ENCODE measurements at places on chromosomes 5 and 9. TPM values are rescaled to one million over a fixed set of nuclear protein-coding genes. Genes with fewer than 3 reads are reported as not detected.

DNA sequence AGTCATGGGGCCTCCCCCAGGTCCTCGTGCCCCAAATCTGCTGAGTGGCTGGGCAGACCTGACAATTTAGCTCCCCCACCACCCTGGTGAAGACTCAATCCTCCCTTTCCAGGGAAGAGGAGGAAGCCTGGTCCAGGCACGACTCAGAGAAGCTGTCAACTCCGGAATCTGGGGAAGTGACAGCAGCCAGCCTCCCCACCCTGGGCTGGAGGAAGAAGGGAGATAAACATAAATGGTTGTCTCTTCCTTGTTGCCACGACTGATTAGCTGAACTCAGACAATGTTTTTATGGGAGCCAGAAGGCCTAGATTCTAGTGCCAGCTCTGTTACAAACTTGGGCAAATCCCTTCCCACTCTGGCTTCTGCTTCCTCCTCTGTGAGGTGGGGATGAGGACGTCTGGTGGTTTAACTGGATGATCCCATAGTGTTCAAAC lies 15.4 kb downstream of the CCDC69 start:
- no peak for DNase-seq

Gene UNC5A
- total RNA-seq = not detected

DNA sequence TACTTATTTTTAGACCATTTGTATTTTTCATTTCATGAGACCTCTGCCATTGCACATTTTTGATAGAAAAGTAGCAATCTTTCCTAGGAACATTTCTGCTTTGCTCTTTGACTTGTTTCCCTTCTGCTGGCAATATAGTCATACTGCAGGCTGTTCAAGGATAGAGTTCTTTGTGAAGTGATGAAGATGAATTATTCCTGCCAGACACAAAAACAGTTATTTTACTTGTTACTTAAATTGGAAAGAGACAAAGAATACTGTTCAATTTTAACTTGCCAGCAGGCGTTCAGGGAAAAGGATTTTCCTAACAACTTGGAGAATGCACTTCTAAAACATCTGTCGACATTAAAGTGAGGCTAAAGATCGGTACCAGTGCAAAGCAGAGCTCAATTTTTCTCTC lies 251.7 kb upstream of the ACTBL2 start:
- no peak for DNase-seq

DNA sequence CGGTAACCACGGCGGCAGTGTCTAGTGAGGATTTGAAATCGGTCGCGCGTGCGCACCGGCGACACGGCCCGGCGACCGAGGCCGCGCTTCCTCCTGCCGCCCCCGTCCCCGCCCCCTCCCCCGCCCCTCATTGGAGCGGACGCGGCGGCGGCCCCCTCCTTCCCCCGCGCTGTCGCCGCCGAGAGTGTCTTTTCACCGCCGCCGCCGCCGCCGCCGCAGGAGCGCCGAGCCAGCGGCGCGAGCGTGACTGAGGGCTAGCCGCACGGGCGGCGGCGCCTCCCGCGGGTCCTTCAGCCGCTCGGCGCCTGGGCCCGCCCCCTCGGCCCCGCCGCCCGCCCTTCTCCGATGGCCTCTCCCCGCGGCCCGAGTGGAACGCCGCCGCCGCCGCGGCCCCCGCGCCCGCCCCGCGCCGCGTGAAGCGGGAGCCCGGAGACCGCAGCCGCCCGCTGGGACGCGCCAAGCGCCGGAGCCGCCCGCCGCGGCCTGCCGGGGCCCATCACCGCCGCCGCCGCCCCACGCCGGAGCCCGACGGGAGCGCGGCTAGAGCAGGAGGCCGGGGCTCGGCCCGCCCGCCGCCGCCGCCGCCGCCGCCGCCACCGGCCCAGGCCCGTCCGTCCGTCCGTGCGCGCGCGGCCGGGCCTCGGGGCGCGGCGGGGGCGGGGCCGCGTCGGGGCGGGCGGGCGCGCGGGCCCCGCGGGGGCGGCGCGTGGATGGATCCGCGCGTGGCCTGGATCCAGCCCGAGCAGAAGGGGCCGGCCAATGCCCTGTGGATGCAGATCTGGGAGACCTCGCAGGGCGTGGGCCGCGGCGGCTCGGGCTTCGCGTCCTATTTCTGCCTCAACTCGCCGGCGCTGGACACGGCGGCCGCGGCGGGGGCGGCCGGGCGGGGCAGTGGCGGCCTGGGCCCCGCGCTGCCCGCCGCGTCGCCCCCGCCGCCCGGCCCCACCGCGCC lies at the start of gene TENT4A:
TENT4A (plus strand) TSS at position 159 of the 952 bp plus-strand sequence; CDS start at position 711, 552 bp downstream.
- peak; percentile 99 for DNase-seq

Gene BSPRY
- not detected for total RNA-seq
